ENCODE measurements at places on chromosomes 7 and 10.

- no peak for DNase-seq
Observed at GRCh38 chr10:65291286-65291685, 1634.5 kb upstream of the LRRTM3 start.

DNA sequence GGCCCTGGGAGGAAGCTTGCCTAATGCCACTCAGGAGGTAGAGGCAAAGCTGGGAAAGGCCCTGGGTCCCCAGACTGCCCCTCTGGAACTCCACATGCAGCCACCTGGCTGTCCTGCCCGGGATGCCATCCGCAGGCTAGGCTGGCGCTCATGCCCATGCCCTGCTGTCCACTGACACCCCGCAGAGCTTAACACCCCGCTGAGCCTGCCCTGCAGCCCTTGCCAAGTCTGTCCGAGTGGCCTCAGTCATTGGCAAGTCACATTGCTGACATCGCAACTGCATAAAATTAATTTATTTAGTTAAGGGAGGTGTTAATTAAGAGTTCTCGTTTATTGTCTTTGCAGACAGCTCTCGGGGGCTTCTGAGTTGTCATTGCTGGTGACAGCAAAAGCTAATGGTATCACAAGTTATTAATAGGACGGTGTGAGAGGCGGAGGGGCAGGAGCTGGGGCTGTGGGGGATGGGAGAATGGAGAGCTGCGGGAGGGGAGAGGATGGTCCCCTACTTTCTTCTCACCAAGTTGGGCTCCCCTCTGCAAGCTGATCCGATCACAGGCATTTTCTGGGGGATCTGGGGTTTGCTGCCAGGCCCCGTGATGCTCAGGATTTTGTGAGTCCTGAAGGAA, 55.6 kb upstream of the PCBD1 start:
- DNase-seq = no peak

DNA sequence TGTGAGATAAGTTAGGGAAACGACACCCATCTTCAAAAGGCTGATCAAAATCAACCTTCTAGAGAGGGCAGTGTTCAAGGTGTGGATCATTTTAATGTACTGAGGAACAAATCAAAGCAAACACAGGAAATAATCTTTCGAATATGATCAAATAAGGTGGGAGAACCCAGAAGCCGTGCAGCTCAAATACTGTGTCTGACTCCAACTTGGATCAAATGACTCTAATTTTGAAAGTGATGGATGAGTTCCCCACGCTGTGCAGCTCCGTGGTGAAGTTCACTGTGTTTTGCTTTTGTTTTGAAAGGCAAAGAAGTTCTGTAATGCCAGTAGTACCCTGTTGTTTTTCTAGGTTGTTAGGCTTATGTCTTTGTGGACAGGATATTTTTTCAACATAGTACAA, 250.9 kb downstream of the SFMBT2 start:
- DNase-seq = no peak

DNA sequence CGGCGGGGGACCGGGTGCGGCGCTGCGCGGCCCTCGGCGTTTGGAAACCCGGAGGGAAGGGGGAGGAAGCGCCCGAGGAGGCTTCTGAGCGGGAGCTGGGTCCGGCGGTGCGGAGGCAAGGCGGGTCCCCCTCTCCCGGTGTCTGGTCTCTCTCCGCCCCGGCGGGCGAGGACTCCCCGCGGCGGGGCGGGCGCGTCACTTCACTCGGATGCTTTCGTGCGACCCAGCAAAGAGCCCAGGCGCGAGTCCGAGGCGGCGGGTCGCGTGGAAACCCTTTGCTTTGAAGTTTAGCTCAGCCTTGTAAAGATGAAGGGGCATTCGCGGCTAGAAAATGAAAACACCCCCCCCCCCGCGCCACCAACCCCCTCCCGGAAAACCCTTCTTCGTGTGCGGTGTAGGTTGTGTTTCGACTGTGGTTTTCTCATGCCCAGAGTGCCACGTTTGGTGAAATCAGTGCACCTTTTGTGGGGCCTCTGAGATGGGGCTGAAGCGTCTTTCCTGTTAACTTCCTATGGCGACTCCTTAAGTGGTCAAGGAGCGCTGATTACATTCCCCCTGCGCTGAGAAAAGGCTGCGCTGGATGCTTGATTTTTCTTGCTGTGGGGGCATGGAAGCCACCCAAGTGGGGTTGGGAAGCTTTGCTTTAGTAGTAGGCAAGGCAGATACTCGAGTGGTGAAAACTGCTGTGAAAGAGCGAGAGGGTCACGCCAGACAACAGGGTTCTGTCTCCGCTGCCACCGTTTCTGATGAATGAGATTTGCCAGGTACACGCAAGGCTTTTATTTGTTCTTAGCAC, 876 bp downstream of the GNAI1 start:
- DNase-seq = no peak

DNA sequence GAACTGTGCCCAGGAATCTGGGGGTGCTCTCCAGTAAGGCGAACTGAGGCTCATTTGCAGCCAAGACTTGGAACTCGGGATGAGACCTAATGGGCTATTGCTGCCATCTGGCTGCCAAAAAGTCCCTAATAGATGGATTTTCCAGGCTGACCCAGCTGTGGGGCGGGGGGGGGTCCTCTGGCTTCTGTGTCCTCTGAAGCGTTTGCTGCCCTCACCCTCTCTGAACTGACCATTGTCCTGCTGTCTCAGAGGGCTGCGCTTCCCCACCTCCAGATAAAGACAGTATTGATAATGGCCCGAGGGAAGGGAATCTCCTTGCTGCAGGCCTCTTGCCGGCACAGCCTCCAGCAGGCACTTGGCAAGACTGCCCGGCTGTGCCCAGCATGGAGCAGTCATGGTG, 46.6 kb downstream of the CLEC2L start:
- DNase-seq = no peak

DNA sequence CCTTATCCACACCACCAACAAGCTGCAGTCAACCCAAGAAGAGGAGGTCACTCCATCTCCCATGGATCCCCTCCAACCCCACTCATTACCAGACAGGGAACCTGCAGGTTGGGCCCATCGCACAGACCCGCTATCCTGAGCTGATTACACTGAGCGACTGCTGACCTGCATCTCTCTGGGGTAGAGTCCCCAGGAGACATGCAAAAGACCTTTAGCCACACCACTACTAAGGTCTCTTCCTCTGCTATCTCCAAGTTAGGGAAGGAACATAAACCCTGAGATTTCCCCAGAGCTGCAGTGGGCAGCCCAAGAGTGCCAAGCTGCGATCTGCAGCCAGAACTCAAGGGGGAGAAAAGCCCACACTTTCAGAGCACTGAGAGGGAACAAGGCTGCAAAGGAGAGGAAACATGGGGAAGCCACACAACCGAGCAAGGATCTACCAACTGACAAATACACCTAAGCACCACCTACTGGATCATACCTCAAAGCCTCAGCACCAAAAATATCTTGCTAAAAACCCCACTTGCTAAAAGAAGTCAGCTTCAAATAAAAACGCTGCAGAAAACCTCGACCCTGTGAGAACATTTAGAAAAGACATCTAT, 298.2 kb downstream of the SORCS1 start:
- no peak for DNase-seq

DNA sequence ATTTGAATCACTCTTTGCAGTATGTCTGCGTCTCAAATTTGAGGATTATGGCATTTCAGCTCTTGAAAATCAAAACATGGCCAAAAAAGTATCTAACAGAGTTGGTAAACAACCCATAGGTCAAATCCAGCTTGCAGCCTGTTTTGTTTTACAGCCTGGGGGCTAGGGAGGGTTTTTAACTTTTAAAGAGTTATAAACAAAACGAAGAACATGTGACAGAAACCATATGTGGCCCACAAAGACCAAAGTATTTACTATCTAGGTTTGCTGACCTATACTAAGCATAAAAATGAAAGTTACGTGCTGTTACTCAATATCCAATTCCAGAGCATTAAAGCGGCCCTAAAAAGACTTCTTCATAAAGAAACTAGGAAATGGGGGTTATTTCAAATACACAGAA, 55.5 kb upstream of the STARD3NL start:
- no peak for DNase-seq

GRCh38 chr10:70461397-70462348, 16.9 kb upstream of the PALD1 start:
- DNase-seq = no peak

DNA sequence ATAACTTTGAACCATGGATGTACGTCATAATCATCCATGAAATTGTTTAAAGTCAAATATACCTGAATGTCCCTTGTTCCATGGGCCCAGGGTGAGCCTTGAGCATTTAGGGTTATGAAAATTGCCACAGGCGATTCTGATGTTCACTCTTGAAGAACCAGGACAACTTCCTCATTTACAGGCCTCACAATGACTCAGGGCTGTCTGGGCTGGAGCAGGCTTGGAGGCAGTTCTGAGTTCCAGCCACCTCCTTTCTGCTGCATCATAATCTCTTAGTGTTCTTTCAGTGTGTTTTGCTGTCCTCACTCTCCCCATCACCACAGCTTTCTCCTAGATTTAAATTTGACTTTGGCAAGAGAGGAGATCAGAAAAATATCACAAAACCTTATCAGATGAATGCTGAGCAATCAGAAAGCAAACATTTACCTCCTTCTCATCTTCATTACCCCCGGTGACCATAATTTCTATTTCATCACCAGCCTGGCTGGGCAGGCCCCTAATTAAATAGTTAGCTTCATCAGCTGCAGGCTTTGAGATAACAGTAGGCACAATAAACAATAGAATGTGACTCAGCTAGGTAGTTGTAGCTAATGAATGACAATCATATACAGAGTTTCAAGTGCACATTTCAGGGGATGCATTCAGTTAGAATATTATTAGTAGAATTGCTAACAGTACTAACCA, 571.0 kb downstream of the SH2D4B start:
- no peak for DNase-seq

- no peak for DNase-seq
Observed at GRCh38 chr10:21993360-21994001, 10.0 kb downstream of the DNAJC1 start.

DNA sequence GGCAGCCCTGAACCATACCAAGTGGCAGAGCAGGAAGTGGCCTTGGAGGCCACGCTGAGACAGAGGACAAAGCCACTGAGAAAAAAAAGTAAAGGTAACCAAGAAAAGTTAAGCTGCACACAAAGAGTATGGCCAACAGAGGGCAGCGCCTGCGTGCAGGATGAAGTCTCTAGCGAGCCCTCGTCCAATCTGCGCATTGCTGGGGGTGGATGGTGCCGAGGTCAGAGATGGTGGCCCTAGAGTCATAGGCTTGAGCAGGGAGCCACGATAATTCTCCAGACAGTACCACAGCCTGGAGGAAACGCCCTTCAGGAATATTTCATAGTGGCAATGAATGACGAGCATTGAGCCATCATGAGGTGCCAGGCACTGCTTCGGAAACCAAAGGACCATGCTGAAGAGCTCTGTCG, 9.7 kb downstream of the ATP6V0E2 start:
- no peak for DNase-seq

DNA sequence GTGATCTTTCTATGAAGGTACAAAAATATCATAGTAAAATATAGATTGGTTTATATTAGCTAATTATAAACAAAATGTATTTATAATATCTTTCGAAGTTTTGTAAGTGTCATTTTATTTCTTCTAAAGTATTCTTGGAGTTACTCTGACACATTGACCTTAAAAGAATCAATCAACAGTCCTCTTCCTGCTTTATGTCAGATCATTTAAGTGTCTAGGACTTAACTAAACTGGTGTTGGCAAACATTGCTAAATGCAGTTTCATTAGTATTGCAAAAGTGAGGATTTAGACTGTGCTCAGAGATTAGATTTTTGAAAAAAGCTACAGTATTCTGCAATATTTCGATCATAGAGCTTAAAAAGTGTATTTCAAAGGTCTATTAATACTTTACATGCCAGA, 10.3 kb downstream of the GLCCI1 start:
- DNase-seq = no peak

GRCh38 chr10:51907361-51907760, 208.0 kb upstream of the CSTF2T start:
- DNase-seq = no peak

DNA sequence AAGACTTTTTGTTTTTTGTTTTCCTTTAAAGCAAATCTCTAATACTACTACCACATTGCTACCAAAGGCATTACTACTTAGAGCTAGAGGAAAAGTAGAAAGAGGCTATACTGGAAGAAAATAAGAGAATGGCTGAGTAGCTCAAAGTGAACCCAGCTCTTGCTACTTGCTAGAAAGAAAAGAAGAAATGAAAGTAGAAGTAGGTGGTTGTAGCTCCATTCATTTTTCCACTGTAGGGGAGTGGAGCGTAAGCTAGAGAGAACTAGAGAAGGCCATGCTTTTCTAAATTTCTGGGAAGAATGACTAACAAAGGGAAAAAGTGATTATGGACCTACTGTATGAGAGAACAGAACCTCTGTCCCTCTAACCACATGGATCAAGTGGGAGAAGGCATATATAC, 184.4 kb downstream of the PON1 start:
- no peak for DNase-seq

- no peak for DNase-seq
Observed at GRCh38 chr7:67631476-67631875, 634.8 kb downstream of the TYW1 start.

- DNase-seq = no peak
Observed at GRCh38 chr10:29353887-29354561, 65.2 kb downstream of the LYZL1 start.

GRCh38 chr7:36006636-36007229, 146.3 kb upstream of the EEPD1 start:
- no peak for DNase-seq

GRCh38 chr7:27650283-27650682, 12.4 kb downstream of the HIBADH start:
- DNase-seq = no peak

- peak; percentile 2 for DNase-seq
Observed at GRCh38 chr7:140475747-140476333, 3.5 kb downstream of the MKRN1 start.

Measured in activated T-helper 1 cell treated with Interleukin-2 at 50 U/mL for 16 hours (primary cell).